NCI-H2081 treated with DMSO at 0.1 percent for 48 hours (cell line): ENCODE measurements at places on chromosomes 16 and 17.

DNA sequence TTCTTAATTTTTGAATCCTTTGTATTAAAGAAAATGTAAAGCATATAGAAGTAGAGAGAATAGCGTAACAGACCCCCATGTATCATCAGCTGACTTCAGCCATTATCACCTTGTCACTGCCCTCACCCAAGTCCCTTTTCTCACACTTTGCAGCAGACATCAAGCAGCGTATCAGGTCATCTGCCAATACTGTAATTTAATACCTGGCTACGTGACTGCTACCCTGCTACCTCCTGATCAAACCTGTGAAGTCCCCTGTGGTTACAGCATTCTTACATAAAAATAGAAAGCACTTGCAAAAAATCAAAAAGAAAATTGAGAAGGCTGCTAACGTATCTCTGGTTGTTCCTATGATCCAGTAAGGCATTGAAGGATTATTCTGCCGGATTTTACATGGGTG, 96.4 kb downstream of the PLCG2 start:
- DNase-seq: no peak

GRCh38 chr16:50072730-50073129, 7.0 kb downstream of the HEATR3 start:
- no peak for DNase-seq

GRCh38 chr17:82874011-82874835, 34.4 kb upstream of the ZNF750 start:
- DNase-seq: no peak

GRCh38 chr17:19664821-19665181, 16.2 kb downstream of the ALDH3A2 start:
- DNase-seq: no peak
